ENCODE measurements at places on chromosomes 13 and 19.

- no peak for DNase-seq
Measured at GRCh38 chr13:60288569-60288968, 108.5 kb upstream of the TDRD3 start.

GRCh38 chr13:28420704-28421103, 74.2 kb downstream of the FLT1 start:
- no peak for DNase-seq

DNA sequence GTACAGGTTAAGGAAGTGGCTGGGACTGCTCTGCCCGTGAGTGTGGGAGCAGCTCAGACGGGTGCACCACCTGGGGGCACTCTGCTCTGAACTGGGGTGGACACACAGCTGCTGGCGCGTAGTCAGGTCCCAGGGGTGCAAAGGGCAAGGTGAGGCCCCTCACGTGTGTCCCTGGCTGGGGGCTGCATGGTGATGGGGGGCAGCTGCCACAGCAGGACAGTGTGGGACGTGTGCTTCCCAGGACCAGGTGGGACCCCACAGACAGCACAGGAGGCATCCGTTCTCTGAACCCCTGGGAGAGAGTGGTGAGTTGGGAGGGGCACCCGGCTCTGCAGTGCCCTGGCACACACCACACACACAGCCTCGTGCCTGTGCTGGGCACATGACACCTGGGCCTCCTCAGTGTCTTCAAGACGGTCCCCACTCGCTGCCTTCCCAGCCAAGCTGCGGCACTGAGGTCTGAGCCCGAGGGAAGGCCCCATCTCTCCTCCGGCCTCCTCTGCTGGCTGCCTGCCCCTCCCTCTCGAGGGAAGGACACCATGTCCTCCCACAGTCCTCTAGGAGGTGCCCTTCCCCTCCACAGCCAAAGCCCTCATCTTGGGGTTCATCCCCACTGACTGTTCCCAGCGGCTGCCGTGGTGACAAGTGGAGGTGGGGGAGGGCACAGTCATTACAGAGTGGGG, 24.7 kb downstream of the CILP2 start:
- no peak for DNase-seq

DNA sequence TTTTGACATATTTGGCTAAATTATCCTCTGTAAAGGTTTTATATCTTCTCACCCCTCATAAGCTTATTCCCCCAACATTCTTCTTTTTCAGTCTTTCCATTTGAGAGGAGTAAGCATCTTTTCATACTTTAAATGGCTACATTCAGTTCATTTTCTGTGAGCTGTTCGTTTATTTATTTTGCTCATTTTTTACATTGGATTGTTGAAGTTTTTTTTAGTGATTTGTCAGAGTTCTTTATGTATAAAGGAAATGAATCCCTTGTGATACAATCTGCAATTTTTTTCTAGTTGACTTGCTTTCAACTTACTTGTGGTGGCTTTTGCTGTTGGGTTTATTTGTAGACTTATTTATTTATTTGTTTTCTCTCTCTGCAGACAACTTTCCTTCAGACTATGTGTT, 250.3 kb downstream of the DLEU7 start:
- no peak for DNase-seq
